T follicular helper cell (primary cell): ENCODE measurements at places on chromosomes 7 and 10.

GRCh38 chr7:22234227-22234626 is 122.7 kb downstream of the RAPGEF5 start:
- DNase-seq = no peak

- no peak for DNase-seq
These were observed 8.1 kb upstream of the ARHGAP22 start for GRCh38 chr10:48613016-48613415.

- DNase-seq = no peak
These were observed 83.3 kb downstream of the ORC5 start for GRCh38 chr7:104124469-104124868.

DNA sequence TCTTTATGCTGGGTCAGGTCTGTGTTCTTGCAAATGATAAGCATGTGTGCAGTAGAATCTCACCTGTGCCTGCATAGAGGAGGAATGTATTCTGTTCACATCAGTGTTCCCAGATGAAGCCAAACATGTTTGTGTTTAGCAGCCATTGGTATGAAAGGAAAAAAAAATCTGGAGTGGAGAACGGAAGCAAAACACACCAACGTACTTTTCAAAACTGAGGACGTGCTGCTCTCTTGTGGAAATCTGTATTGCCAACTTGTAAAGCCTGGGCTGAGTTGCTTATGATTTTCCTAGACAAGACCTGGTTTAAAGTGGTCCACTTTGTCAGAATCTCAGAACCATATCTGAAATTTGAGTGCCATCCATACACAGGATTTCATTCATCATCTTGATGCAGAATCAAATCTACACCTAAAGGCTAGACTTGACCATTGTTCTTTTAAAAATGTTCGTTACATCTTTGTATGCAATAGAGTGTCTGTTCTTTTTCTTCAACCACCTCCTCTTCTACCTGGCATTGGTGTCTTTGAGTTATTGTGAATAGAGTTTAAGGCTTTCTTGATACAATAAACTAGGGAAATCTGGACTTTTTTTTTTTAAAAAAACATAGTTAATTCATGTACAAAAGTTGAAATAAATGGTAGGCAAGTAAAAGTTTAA is 367.7 kb downstream of the PHF14 start:
- no peak for DNase-seq

GRCh38 chr10:102399217-102400021 is 3.9 kb downstream of the NFKB2 start:
- peak; percentile 82 for DNase-seq

- DNase-seq = no peak
These were observed 61.8 kb downstream of the PYROXD2 start for GRCh38 chr10:98353170-98353569.

- DNase-seq = no peak
These were observed 186.8 kb downstream of the MACC1 start for GRCh38 chr7:20030417-20030816.

DNA sequence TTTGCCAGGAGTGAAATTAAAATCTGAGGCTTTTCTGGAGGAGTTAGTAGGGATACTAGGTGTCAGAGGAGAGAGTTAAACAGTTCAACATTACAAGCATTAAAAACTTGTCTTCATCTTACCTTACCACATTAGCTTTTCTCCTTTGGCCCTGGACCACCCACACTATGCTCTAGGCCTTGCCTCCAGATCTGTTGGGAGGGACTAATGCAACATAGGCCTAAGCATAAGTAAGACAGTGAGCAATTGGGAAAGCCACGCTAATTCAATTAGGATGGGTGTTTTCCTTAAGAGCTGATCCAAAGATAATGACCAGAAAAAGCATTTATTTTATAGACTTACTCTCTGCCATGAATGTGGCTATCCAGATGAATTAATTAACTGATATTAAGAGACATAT is 158.9 kb downstream of the ELMO1 start:
- no peak for DNase-seq

- no peak for DNase-seq
These were observed 682.7 kb upstream of the IGFBP3 start for GRCh38 chr7:46603780-46604179.

- no peak for DNase-seq
These were observed 543.5 kb upstream of the ADARB2 start for GRCh38 chr10:2280713-2281300.

GRCh38 chr7:158828133-158829020 is 932 bp downstream of the ESYT2 start:
- peak; percentile 12 for DNase-seq

- no peak for DNase-seq
These were observed 922 bp downstream of the CXCL12 start for GRCh38 chr10:44383749-44384600.

DNA sequence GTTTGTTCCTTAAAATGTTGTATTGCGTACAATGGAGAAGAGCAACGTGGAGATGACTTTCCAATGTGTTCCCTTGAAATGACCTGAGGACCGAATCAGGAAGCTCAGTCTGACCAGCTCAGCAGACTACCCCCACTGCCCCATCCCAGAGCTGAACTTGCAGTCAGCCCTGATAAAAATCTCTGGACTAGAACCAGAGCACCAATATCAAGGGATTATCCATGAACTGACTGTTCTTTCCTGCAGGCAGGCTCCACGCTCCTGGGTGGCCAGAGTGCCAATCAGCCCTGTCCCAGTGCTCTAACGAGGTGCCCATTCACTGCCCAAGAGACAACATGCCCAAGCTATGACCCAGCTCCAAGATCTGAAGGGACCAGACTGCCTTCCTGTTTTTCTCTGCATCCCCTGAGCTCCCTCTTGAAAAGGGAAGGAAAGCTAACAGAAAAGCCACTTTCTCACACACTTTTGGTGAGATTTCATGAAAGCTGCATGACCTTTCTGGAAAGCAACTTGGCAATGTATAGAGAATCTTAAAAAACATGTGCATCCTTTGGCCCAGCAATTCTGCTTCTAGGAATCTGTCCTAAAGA is 130.2 kb downstream of the KCNMA1 start:
- no peak for DNase-seq

DNA sequence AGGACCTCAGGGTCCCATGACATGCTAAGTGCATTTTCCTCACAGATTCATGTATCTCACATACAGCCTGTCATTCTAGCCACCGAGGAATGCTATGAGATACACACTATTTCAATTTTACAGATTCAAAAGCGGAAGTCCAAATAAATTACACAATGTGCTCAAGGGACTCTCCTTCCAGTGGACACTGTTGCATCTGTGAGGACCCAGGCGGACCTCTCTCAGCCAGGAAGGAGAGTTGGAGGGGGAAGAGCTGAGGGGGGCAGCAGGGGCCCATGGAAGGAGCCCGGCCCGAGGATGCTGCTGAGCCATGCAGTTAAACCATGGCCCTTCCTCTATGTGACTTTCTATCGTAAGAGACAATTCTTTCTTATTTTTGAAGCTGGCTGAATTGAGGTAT is 93.6 kb downstream of the VOPP1 start:
- no peak for DNase-seq

- DNase-seq = peak; percentile 41
These were observed 75.3 kb upstream of the CC2D2B start for GRCh38 chr10:95832216-95833041.

DNA sequence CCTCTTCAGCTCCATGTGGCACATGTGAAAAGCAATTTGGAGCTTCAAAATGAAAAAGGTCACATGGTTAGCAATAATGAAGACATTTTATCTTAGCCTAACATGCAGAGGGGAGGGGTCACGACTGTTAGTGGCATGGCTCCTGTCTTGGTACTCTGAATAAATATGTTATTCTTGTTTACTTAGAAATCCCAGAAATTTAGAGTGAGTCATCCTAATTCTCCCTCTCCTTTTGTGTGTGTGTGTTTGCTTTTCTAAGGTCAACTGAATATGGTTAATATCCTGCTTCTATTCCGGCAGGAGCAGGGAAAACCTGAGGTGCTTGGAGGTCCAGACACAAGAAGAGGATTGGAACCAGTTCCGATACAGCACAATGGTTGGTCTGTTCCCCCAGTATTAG is 17.6 kb downstream of the BCCIP start:
- no peak for DNase-seq

DNA sequence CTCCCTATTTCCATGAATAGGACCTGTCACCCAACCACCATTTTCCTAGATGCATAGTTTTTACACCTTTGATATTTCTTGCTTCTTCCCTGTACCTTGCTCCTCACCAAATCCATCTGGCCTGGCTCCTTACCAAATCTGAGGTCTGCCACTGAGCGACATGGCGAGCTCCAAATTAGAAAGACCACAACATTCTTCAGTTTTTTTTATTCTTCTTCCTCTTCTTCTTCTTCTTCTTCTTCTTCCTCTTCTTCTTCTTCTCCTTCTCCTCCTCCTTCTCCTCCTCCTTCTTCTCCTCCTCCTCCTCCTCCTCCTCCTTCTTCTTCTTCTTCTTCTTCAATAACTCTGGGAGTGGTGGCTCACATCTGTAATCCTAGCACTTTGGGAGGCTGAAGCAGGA is 7.1 kb downstream of the CPED1 start:
- DNase-seq = no peak

DNA sequence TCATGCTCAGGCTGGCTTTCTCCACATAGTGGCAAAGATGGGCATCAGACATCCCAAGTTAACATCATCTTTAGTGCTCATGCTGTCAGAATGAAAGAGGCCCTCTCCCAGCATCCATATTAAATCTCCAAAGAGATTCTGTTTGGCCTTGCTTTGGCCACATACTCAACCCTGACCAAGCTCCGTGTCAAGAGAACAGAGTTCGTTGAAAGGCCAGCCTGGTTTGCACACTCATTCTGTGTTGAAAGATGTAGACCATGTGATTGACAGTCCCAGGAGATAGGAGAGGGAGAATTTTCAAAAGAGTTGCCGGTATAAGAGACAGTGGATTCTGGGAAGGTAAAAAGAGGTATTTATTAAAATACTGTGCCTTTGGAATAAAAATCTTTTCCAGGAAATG is 19.7 kb downstream of the MET start:
- DNase-seq = no peak

GRCh38 chr10:12214763-12215218 is 18.8 kb downstream of the CDC123 start:
- DNase-seq = peak; percentile 31

GRCh38 chr7:112080441-112080840 is 125.8 kb downstream of the DOCK4 start:
- DNase-seq = no peak

DNA sequence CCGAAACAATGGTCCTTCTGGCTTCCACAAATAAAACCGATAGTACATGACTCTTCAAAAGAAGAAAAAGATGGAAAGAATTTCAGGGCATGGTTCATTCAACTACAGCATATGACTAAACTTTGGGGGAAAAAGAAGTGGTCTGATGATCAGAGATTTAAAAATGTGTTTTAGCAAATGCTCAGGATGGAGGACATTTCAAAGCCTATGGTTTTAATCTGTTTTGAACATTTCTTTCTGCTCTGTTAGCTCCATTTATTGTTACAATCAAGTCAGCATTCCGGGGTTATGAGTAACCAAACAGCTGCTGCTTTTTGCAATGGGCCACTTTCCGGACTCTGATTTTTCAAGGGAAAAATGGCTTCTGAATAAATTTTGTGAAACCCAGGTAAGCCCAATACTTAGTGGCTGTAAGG is 142.4 kb downstream of the CUBN start:
- no peak for DNase-seq

- peak; percentile 55 for DNase-seq
These were observed 598 bp downstream of the MCMBP start for GRCh38 chr10:119871881-119872609.

GRCh38 chr7:104938741-104939390 is 75.1 kb upstream of the KMT2E start:
- DNase-seq = no peak

DNA sequence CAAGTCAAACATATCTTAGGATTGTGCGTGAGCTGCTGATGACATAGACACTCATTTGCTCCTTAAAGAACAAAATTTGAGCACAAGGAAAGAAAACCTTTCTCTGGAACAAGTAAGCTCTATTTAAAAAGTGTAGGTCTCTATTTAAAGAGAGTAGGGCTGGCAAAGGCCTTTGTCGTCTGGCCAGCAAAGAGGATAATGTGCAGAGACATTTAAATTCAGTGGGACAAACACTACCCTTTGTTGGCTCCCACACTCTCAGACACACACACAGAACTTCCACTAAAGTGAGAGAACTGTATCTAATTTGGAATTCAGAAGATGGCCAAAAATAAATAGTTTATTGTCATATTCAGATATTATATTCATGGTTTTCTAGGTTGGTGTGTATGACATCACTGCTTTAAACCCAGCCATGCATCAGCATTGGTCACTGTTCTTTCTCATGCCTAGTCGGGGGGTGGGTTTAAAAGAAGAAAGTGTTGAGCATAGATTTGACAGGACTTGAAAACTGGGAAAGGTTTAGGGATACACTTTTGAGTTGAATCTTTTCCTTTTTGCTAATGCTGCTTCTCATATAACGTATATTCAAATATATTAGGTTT is 49.5 kb upstream of the HDAC9 start:
- DNase-seq = no peak

DNA sequence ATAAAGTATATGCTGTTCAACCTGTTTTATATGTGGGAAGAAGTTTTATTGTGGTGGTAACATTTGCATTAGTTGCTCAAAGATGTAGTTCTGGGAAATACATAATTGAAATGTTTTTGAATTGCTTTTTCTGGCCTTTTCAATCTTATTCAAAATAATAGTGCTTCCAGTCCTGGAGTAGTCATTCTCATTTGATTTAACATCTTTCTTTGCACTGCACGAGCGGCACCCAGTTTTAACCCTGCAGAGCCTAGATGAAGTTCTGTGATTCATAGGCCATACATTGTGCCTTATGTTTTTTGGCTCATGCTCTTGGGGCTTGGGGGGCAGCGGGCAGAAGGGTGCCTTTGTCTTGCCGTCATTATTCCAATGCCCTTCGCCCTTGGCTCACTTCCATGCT is 9.9 kb downstream of the ARID5B start:
- no peak for DNase-seq

DNA sequence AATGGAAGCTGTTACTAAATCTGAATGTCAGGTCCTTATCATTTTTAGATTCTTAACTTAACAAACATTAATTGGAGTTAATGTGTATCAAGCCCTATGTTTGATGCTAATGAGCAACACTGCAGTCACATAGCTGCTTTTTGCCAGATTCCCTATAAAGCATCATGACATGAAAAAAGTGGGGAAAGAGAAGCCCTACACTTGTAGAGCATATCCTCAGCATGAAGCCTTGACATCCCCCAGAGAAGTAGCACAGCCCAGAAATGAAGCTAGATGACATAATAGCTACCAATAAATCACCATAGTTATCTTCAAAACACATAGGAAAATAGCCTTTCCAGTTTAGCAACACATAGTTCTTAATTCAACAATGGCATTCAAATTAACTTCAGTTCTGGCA is 49.2 kb upstream of the CDK1 start:
- no peak for DNase-seq

DNA sequence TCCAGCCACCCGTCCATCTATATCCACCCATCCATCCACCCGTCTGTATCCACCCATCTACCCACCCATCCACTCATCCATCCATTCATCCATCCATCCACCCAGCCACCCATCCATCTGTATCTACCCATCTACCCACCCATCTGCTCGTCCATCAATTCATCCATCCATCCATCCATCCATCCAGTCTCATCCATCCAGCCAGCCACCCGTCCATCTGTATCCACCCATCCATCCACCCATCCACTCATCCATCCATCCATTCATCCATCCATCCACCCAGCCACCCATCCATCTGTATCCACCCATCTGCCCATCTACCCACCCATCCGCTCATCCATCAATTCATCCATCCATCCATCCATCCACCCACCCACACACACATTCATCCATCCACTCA is 73.2 kb downstream of the UNCX start:
- no peak for DNase-seq
